Thoracic aorta (tissue), 2 donors: ENCODE measurements at places on chromosomes 7 and 10.
A peak's percentile ranks its signal among the peaks of the same experiment; 100 is the strongest.

DNA sequence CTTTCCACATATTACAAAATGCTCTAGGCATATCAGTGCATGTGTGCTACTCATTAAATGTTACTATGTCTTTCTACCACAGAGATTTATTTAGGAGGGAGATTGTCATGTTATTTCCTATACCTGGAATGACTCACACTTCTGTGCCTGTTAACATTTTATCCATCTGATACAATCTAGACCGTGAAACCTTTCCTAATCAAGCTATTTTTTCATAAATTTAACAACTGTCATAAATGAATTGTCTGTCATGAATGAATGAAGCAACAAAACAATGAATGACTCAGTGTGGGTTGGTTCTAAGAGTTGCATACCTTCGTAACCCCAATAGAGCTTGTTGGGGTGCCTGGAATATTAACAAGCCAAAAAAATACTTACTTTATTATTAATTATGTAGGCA is 554.3 kb downstream of the GRM8 start:
- H3K4me3 ChIP-seq: no peak overlapping the region
- no peaks in the 10 kb centered on the region for H3K27me3 ChIP-seq
- H3K36me3 ChIP-seq: no peaks in the 10 kb centered on the region
- no peak overlapping the region for H3K27ac ChIP-seq
- DNase-seq: no peak
- H3K4me1 ChIP-seq: no peaks in the 10 kb centered on the region

- no peak for DNase-seq
- H3K27ac ChIP-seq: no peak overlapping the region
- no peaks in the 10 kb centered on the region for H3K4me1 ChIP-seq
- no peaks in the 10 kb centered on the region for H3K36me3 ChIP-seq
- H3K27me3 ChIP-seq: no peaks in the 10 kb centered on the region
Measured at GRCh38 chr10:118422241-118422640, 80.1 kb upstream of the FAM204A start.

GRCh38 chr7:52547308-52547910 is 488.0 kb upstream of the POM121L12 start:
- no peak overlapping the region for H3K4me3 ChIP-seq
- no peak overlapping the region for H3K27ac ChIP-seq
- no peaks in the 10 kb centered on the region for H3K36me3 ChIP-seq
- DNase-seq: no peak

- no peak overlapping the region for H3K27ac ChIP-seq
- DNase-seq: no peak
- no peaks in the 10 kb centered on the region for H3K36me3 ChIP-seq
- peaks cover 4% of the 10 kb centered on the region for H3K4me1 ChIP-seq
- peaks cover 50% of the 10 kb centered on the region for H3K27me3 ChIP-seq
Measured at GRCh38 chr7:97012365-97013133, 7.2 kb downstream of the DLX6 start.

- DNase-seq: no peak
- H3K4me1 ChIP-seq: peaks cover 20% of the 10 kb centered on the region
- H3K27ac ChIP-seq: peak overlapping the region; percentile 98
- H3K4me3 ChIP-seq: peak overlapping the region; percentile 86
- H3K27me3 ChIP-seq: no peaks in the 10 kb centered on the region
- H3K36me3 ChIP-seq: no peaks in the 10 kb centered on the region
Measured at GRCh38 chr7:44489955-44490350, 505 bp downstream of the NUDCD3 start.

- DNase-seq: no peak
- H3K4me1 ChIP-seq: no peaks in the 10 kb centered on the region
- H3K36me3 ChIP-seq: no peaks in the 10 kb centered on the region
- no peaks in the 10 kb centered on the region for H3K27me3 ChIP-seq
- H3K4me3 ChIP-seq: no peak overlapping the region
Measured at GRCh38 chr7:115578576-115578975, 452.0 kb downstream of the TFEC start.

GRCh38 chr7:3559278-3559677 is 258.2 kb downstream of the SDK1 start:
- H3K36me3 ChIP-seq: no peaks in the 10 kb centered on the region
- no peaks in the 10 kb centered on the region for H3K4me1 ChIP-seq
- H3K27me3 ChIP-seq: no peaks in the 10 kb centered on the region
- DNase-seq: no peak

GRCh38 chr10:102352066-102352715 is 43.3 kb upstream of the NFKB2 start:
- H3K36me3 ChIP-seq: peaks cover 32% of the 10 kb centered on the region
- H3K4me1 ChIP-seq: no peaks in the 10 kb centered on the region
- DNase-seq: no peak
- no peak overlapping the region for H3K27ac ChIP-seq

DNA sequence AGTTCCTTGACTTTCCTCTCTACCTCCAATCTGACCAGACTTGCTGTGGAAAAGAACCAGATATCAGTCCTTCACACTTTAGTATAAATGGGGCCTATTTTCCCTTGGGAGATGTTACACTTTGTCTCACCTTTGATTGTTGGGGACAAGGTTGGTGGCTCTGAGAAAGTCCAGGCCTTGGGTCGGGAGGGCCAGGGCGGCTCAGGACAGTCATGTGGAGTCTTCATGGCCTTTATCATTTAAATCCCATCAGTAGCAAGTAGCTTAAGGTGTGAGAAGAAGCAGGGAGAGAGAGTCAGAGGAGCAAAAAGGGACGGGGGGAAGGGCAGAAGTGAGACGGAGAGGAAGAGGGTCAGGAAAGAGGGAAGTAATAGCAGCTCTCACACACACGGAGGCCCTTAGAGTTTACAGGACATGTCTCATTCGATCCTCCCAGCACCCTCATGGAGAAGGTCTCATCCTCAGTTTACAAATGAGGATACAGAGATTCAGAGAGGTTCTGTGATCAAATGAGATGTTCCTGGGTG is 40.5 kb downstream of the TBATA start:
- no peaks in the 10 kb centered on the region for H3K36me3 ChIP-seq
- H3K4me3 ChIP-seq: no peak overlapping the region
- H3K27me3 ChIP-seq: no peaks in the 10 kb centered on the region
- H3K4me1 ChIP-seq: peaks cover 4% of the 10 kb centered on the region

- H3K27me3 ChIP-seq: no peaks in the 10 kb centered on the region
- no peak overlapping the region for H3K27ac ChIP-seq
- no peaks in the 10 kb centered on the region for H3K36me3 ChIP-seq
Measured at GRCh38 chr7:36904802-36905201, 180.5 kb upstream of the AOAH start.

DNA sequence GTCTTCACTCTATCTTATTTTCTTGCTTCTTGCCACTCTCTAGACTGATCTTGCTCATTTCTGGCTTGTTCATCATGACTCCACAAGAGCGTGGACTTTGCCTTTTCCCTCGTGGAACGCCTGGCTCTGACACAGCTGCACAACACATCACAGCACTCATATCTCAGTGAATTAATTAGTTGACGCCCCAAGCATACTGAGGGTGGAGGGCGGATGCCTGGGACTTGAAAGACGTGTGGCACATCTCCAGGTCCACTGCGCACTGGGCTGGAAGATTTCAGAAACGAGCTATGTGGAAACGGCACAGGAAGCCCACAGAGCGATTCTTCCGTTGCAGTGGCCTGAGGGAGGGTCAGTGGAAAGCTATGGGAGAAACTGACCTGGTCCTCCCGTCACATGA is 23.6 kb upstream of the PLEKHA1 start:
- no peaks in the 10 kb centered on the region for H3K36me3 ChIP-seq
- no peak for DNase-seq
- no peak overlapping the region for H3K27ac ChIP-seq
- no peak overlapping the region for H3K4me3 ChIP-seq
- no peaks in the 10 kb centered on the region for H3K27me3 ChIP-seq
- no peaks in the 10 kb centered on the region for H3K4me1 ChIP-seq

DNA sequence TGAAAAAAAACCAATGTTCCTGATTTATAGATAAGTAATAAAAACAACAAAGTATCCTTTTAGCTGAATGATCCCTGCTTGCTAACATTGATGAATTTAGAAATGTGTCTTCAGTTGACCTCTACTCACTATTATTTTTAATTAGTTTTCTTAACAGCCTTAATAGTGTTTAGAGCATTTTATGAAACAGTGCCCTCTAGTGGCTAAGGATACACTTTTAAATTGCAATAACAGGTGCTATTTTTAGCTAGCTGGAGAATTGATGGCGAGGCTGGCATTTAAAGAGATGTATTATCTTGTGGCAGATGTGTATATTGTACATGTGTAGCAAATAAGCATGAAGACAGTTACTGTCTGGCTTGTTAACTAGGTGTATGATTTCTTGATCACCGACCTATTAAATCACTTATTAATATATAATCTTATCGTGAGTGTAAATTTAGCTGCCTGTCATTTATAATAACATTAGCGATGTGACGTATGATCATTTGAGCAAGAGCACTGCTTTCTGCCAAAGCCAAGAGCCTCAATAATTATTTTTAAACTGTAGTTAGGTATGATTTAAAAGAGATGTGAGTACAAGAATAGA is 451.9 kb downstream of the DPP6 start:
- H3K4me3 ChIP-seq: no peak overlapping the region
- H3K27me3 ChIP-seq: no peaks in the 10 kb centered on the region

DNA sequence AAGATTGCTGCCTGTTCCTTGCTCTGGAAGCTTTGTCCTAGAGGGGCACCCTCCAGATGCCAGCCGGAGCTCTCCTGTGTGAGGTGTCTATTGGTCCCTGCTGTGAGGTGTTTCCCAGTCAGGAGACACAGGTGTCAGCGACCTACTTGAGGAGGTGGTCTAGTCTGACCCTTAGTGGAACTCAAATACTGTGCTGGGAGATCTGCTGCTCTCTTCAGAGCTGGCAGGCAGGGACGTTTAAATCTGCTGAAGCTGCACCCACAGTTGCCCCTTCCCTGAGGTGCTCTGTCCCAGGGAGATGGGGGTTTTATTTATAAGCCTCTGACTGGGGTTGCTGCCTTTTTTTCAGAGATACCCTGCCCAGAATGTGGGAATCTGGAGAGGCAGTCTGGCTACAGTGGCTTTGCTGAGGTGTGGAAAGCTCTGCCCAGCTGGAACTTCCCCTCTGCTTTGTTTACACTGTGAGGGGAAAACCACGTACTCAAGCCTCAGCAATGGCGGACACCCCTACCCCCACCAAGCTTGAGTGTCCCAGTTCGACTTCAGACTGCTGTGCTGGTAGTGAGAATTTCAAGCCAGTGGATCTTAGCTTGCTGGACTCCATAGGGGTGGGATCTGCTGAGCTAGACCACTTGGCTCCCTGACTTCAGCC is 119.2 kb downstream of the PPP1R9A start:
- H3K4me1 ChIP-seq: no peaks in the 10 kb centered on the region
- no peaks in the 10 kb centered on the region for H3K27me3 ChIP-seq
- H3K27ac ChIP-seq: no peak overlapping the region
- DNase-seq: no peak
- no peak overlapping the region for H3K4me3 ChIP-seq

DNA sequence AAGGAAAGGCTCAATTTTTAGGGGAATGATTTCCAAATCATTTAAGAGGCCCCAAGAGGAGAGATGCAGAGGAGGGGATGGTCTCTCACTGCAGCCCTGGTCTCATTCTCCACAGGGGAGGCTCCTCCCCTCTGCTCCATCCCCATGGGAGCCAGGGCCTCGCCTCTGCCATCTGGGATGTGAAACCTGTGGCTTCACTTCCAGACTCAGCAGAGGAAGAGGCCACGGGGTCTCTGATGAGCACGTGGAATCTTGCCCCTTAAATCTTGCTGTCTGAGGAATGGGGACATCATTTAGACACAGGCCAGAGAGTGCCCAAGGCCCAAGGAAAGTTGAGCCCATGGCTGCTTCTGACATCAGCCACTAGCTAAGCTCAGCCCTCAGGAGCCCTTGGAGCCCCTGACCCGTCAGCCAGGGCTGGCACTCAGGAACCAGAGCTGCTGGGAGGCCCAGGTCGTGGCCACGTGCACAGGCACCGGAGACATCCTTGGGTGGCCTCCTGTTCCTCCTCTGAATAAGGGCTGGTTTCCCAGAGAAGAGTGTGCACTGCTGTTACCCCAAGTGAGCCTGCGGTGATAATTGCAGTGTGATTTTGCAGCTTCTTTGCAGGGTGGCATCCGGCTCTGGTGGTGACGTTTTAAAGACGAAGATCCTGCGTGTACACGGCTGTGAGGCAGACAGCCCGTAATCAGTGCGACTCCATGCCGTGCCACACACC is 50.5 kb downstream of the VIPR2 start:
- peak overlapping the region; percentile 52 for H3K4me3 ChIP-seq
- peak overlapping the region; percentile 99 for H3K27ac ChIP-seq
- no peaks in the 10 kb centered on the region for H3K36me3 ChIP-seq
- no peak for DNase-seq

- no peaks in the 10 kb centered on the region for H3K27me3 ChIP-seq
- H3K36me3 ChIP-seq: no peaks in the 10 kb centered on the region
- DNase-seq: no peak
- H3K4me3 ChIP-seq: peak within 1 kb of the TSS; percentile 90
Measured at GRCh38 chr10:102451105-102451969, at the start of gene C10orf95. C10orf95 (minus strand) TSS chr10:102451543; CDS start chr10:102451093, 450 bp downstream.

DNA sequence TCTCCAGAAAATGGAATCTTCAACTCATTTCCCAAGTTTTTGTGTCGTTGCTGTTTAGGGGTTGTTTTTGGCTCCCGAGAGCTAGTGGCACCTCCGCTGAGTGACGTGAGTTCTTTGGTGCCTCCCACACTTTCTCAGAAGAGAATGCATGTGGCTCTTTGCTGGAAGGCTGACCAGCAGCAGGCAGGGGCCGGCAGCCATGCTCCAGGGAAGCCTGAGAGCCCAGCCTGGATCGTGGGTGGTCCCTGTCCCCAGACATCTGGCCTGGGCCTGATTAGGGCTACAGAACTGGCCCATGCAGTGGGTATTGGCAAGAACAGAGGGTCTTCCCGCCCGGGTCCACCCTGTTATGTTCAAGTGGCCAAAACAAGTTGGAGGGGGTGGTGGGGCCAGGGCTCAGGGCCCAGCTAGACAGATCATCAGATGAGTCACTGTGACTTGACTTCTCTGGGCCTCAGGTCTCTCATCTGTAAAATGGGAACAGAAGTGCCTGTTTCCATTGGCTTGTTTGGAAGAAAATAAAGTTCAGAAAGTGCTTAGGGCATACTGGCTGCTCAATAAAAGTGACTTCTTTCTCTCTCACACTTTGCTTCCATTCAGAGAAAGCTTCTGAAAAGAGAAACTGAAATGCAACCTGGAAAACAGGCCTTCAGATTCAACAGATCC is 83.1 kb downstream of the STRA8 start:
- H3K27ac ChIP-seq: no peak overlapping the region
- H3K4me3 ChIP-seq: no peak overlapping the region
- peaks cover 18% of the 10 kb centered on the region for H3K4me1 ChIP-seq
- no peaks in the 10 kb centered on the region for H3K27me3 ChIP-seq
- no peak for DNase-seq

- DNase-seq: no peak
- H3K4me1 ChIP-seq: peaks cover 65% of the 10 kb centered on the region
- no peaks in the 10 kb centered on the region for H3K36me3 ChIP-seq
- no peak overlapping the region for H3K4me3 ChIP-seq
Measured at GRCh38 chr10:69323622-69324021, 45.3 kb downstream of the HK1 start.
